ENCODE measurements at places on chromosomes 1 and 21.

DNA sequence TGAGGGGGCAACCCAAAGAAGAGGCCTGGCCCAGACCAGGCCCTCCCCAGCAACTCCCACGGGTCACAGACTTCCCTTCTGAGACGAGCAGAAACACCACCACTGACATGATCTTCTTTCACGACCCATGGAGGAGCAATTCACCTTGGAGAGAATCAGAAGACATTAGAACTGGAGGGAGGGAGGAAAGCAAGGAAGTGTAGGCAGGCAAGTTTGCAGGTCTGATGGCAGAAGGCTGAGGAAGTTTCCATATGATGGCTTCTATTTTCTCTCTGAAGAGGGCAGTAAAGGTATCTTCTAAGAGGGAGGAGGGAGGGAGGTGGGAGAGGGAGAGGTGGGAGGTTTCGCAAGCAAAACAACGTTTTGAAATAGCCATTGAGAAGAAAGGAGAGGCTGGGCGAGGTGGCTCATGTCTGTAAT is 1.4 kb upstream of the UBXN10 start:
- no peak for ATAC-seq

GRCh38 chr1:221797506-221797905 is 55.6 kb upstream of the DUSP10 start:
- no peak for ATAC-seq

DNA sequence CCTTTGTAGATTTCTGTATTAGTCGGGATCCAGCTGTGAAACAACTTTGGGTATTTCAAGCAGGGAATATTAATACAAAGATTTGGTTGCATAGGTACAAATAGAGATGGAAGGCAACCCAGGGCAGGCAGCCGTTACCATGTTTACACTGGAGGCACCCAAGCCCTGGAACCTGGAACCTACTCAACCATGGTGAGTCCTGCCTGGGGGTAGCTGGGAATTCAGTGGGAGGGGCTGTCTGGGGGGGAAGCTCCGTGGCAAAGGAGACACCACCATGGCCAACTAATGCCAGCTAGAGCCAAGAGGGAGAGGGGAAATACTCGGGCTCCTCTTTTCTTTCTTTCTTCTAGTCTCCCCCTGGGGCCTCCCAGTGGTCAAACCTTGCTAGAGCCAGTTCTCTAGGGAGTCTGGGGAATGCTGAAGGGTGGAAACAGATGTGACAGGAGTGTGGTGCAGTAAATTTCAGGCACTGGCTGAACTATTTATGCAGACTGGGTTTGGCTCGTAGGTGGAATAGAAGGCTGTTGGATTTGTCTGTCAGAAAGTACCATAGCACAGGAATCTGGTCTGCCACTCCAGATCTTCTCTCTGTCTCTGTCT is 91.9 kb upstream of the CACNA1E start:
- no peak for ATAC-seq

GRCh38 chr1:169886422-169886821 is 7.3 kb downstream of the SCYL3 start:
- no peak for ATAC-seq

- ATAC-seq: no peak
Observed at GRCh38 chr21:46346296-46347202, 22.6 kb downstream of the PCNT start.

DNA sequence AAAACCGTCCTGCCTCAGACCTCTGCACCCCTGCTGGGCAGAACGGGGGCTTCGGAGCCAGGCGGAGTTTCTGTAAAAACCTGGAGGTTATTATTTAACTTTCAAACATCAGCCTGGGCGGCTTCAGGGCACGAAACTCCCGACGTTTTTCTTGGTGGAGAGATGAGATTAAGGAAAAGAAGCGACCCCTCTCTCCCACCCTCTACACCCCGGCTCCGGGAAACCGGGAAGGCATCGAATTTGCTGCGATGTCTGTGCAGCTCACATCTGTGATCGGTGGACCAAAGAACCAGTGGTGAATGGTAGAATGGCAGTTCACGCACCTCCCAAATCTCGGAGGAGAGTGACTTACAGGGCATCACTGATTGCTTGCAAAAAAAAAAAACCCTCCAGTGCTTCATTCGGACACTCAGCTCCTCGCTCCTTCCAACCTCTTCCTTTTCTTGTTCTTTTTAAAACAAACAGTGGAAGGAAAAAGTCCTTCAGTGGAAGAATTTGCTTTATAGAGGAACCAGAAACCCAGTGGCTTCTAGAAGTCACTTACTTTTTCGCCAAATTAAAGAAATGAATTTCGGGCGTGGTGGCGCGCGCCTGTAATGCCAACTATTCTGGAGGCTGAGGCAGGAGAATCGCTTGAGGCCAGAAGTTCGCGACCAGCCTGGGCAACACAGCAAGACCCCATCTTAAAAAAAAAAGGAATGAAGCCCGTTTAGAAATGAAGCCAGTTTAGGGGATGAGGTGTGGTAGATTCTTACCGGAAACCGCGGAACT is 884 bp downstream of the PHACTR4 start:
- ATAC-seq: peak; percentile 13

- no peak for ATAC-seq
Observed at GRCh38 chr1:92538413-92539061, 51.8 kb upstream of the GFI1 start.

DNA sequence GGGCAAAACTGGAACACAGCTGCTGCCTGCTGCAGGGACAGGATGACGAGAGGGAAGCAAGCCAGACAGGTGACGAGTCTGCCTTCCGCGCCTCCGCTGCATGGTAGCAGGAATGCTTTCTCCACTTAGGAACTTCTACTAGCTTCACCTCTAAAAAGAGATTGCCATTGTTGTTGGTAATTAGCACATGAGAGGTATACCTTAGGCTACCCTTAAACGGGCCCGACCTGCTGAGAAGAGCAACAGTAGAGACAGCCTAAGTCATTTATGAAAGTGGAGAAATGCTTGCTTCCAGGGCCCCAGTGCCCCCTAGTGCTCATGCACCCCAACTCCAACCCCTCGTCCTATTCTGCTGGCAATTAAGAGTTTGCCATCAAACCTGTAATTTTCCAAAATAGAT is 96.9 kb upstream of the AKT3 start:
- no peak for ATAC-seq

DNA sequence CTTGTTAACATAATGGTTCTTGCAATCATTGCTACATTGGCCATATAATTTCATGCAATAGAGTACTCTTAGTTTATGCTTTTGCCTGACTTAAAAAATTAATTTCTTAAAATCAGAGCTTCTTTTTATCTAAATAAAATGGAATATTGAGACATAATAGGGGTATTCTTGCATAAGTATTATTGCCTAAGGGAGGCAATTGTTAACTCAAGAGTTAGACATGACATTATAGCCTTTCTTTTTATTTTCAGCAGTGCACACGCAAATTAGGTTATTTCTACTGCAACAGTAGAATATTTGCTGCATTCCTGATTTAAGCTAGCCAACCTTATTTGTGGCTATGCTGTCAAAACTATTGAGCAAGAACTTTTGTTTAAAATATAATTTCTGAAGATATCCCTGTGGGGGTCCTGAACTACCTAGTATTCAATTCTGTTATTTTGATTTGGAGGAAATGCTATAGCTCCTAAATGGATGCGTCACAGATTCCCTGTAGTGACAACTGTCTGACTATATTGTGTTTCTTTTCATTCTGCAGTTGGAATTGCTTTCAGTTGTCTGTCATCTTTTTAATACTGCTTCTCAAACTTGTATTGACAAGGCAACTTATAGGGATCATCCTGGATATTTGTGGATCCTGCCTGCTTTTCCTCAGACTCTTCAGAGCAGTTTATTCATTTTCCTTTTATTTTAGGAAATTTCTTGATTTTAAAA is 211.0 kb downstream of the PATJ start:
- ATAC-seq: no peak

DNA sequence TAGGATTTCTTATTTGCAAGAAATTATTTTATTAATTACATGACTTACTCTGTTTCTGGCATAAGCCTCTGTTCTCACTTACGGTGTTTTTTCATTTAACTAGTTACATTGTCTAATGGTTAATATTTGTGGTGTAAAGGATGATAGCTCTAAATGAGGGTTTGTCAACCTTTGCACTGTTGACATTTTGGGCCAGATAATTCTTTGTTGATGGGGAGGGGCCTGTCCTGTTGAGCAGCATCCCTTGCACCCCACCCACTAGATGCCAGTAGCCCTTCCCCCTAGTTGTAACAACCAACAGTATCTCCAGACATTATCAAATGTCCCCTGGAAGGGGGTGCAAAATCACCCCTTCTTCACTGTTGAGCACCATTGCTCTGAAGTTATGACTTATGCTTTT is 83.6 kb upstream of the SLC44A3 start:
- no peak for ATAC-seq

DNA sequence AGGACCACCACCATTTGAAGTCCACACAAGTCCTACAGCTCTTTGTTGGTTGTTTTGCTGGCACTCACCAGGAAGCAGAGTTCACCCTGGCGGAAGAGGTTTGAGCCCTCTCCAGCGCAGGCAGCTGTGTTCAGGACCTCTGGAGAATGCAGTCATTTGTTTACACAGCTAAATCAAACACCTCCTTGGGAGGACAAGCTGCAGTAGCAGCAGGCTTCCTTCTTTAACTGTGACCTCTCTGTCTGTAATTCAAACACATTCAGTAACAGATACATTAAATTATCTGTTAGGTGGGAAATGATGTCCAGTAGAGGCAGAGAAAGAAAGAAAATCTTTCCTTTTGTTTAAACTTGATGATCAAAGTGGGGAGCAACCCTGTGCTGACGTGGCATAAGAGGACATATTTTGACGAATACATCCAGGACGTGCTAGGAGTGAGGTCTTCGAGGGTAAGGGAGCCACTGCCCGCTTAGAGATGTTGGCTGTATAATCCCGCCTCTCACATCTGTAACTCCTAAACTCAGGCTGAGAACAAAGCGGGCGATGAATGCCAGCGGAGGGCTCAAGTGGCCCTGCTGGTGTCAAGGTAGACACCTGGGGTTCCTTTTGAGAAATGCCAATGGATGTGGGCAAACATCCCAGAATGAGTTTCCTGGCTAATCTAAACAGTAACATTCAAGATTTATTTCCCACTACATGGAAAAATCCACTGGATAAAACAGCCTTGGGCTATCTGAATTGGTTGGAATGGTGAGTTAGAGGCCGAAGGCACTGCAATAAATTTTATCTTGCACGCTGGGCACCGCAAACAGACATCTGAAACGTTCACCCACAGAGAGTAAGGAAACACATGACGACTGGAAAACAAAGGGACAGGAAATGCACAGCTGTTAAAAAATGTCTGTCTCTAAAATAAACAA is 51.7 kb downstream of the ABCA4 start:
- no peak for ATAC-seq

GRCh38 chr1:5297886-5298239 is 643.5 kb downstream of the AJAP1 start:
- ATAC-seq: no peak

GRCh38 chr1:35591211-35591610 is 18.1 kb downstream of the TFAP2E start:
- no peak for ATAC-seq

- no peak for ATAC-seq
Observed at GRCh38 chr1:71462247-71462646, 381.4 kb upstream of the ZRANB2 start.

DNA sequence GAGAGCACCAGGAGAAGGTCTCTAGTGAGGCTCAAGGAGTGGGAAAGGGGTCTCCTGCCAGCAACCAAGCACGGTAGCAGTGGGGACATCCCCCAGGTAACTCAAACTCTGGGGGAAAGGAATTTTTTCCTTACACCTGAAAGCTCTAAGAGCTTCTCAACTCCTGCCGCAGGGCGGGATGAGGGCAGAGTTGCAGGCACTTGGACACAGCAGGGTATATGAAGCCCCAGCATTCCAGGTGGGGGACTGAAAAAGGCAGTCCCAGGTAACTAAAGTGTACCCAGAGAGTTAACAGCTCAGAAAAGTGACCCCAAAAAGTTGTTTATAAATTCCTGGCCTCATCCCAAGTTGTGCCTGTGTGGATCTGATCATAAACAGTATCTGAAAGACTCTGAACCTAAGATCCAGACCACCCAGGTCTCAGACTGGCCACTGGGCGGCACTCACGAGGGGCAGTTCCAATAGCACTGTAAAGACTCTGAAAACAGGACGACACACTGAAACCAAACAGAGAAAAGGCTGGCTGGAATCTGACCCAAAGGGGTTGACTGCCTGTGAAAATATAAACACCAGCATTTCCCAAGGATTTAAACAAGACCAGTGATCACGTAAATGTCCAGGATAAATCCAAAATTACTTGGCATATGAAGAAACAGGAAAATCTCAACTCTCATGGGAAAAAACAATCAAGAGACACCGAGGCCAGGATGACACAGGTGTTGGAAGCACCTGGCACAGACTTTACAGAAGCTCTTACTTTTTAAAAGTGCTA is 47.5 kb downstream of the HSF2BP start:
- peak; percentile 55 for ATAC-seq

GRCh38 chr1:116130356-116130755 is 19.2 kb downstream of the MAB21L3 start:
- no peak for ATAC-seq

GRCh38 chr21:45972353-45972715 is 9.2 kb upstream of the COL6A1 start:
- ATAC-seq: no peak

DNA sequence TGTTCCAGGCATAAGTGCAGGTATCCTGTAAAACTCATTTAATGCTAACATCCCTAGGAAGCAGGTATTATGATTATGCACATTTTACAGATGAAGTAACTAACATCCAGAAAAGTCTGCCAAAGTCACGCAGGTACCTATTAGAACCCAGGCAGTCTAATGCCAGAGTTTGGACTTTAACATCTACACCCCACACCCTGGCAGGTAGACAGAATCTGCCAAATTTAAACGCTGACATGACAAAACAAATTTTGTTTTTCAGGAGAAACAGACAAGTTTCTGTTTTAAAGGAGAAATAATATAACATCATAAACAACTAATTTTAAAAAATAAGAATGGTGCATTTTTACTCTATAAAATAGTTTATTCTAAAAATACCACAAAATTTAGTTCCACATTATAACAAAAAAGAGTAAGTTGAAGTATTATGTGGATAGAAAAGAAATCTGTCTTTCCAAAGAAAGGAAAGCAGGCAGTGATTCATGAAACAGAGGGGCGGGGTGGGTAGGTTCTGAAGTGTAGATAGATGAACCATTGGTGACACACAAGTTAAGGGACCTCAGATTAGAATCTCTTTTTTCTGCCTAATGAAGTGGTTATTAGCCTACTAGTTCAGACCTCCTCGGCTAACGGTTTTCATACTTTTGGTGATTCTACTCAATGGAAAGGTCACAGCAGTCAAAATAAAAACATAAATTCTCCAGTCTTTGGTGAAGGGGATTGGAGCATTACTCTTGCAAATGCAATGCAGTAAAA is 1.7 kb downstream of the ASPM start:
- no peak for ATAC-seq

GRCh38 chr1:79603843-79604242 is 597.3 kb upstream of the ADGRL4 start:
- no peak for ATAC-seq
